ENCODE measurements at places on chromosomes 1 and 21. TPM values are rescaled to one million over a fixed set of nuclear protein-coding genes. Genes with fewer than 3 reads are reported as not detected.

GRCh38 chr1:155176544-155177071 is 3.0 kb downstream of the TRIM46 start:
- DNase-seq, result peak; percentile 74
- H3K4me1 ChIP-seq, result peaks cover 47% of the 10 kb centered on the region
- H3K27me3 ChIP-seq, result peaks cover 2% of the 10 kb centered on the region
- H3K36me3 ChIP-seq, result peaks cover 31% of the 10 kb centered on the region
- H3K27ac ChIP-seq, result peak overlapping the region; percentile 25
- peak overlapping the region; percentile 69 for H3K4me3 ChIP-seq

- H3K27me3 ChIP-seq, result peaks cover 2% of the 10 kb centered on the region
- peak overlapping the region; percentile 77 for H3K4me3 ChIP-seq
- H3K36me3 ChIP-seq, result peaks cover 5% of the 10 kb centered on the region
- no peak for DNase-seq
- H3K27ac ChIP-seq, result peak overlapping the region; percentile 76
These were observed 1.1 kb upstream of the SHISAL2A start for GRCh38 chr1:52631759-52632331.

GRCh38 chr1:105591681-105592080 is 1464.8 kb upstream of the PRMT6 start:
- DNase-seq, result no peak
- no peaks in the 10 kb centered on the region for H3K27me3 ChIP-seq
- H3K36me3 ChIP-seq, result no peaks in the 10 kb centered on the region
- no peaks in the 10 kb centered on the region for H3K4me1 ChIP-seq
- no peak overlapping the region for H3K4me3 ChIP-seq

DNA sequence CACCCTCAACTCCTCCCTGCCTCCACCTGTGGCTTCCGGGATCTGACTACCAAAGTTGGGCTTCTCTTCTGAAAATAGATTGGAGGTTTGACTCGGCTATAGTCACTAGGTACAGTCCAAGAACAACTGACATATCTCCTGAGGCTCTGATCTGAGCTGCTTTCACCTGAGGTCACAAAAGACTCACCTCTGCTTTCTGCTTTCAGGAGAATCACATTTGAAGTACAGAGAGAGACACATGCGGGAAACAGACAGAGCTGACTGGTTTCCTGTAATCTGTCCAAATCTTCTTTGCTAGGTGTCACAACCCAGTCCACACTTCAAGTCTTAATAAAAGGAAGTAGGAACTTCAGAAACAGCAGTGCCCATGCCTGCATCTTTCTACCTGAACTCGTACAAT is 245.4 kb upstream of the CHRM3 start:
- no peak overlapping the region for H3K4me3 ChIP-seq
- H3K27me3 ChIP-seq, result no peaks in the 10 kb centered on the region
- no peaks in the 10 kb centered on the region for H3K36me3 ChIP-seq
- H3K4me1 ChIP-seq, result no peaks in the 10 kb centered on the region

The OR2T29 gene
- not detected for total RNA-seq

DNA sequence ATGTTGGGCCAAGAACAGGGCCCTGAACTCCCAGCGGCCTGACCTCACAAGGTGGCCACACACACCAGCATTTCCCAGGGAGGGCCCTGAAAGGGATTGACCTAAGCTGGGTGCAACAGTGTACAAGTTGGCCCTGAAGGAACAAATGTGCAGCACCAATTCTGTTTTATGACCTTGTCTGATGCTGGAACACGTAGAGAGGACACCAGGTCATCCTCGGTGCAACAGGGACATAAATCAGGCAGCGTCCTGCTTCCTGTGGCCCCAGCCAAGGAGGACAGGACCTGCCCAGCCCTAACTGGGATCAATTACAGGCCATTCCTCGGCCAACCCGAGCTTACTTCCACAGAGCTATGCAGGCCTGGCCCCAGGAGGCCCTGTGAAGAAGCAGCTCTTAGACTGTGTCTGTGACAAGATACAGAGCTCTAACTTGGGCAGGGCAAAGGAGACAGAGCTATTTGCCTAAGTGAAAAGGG is 12.8 kb upstream of the PHC2 start:
- peaks cover 41% of the 10 kb centered on the region for H3K4me1 ChIP-seq
- no peak overlapping the region for H3K27ac ChIP-seq
- DNase-seq, result no peak
- H3K27me3 ChIP-seq, result peaks cover 15% of the 10 kb centered on the region
- no peak overlapping the region for H3K4me3 ChIP-seq
- H3K36me3 ChIP-seq, result no peaks in the 10 kb centered on the region

GRCh38 chr1:89761901-89762300 is 58.9 kb upstream of the LRRC8D start:
- H3K4me3 ChIP-seq, result peak overlapping the region; percentile 66
- no peak for DNase-seq
- peak overlapping the region; percentile 93 for H3K27ac ChIP-seq
- H3K4me1 ChIP-seq, result peaks cover 74% of the 10 kb centered on the region
- H3K27me3 ChIP-seq, result no peaks in the 10 kb centered on the region
